Heart right ventricle (tissue), 16 donors: ENCODE measurements at places on chromosomes 2 and 18. TPM values are rescaled to one million over a fixed set of nuclear protein-coding genes. Genes with fewer than 3 reads are reported as not detected.

- H3K36me3 ChIP-seq = no peaks in the 10 kb centered on the region
- H3K4me1 ChIP-seq = peaks cover 11% of the 10 kb centered on the region
- H3K27me3 ChIP-seq = no peaks in the 10 kb centered on the region
- no peak for DNase-seq
- H3K4me3 ChIP-seq = no peak overlapping the region
- H3K27ac ChIP-seq = no peak overlapping the region
Measured at GRCh38 chr2:61775956-61776570, 77.8 kb downstream of the FAM161A start.

- H3K27ac ChIP-seq = no peak overlapping the region
- H3K36me3 ChIP-seq = no peaks in the 10 kb centered on the region
- no peaks in the 10 kb centered on the region for H3K4me1 ChIP-seq
- H3K27me3 ChIP-seq = no peaks in the 10 kb centered on the region
- no peak overlapping the region for H3K4me3 ChIP-seq
Measured at GRCh38 chr18:52216109-52216508, 123.9 kb upstream of the DCC start.

- H3K4me3 ChIP-seq = no peak overlapping the region
- no peak overlapping the region for H3K27ac ChIP-seq
- no peaks in the 10 kb centered on the region for H3K36me3 ChIP-seq
- peaks cover 17% of the 10 kb centered on the region for H3K4me1 ChIP-seq
- no peak for DNase-seq
Measured at GRCh38 chr2:138531913-138532312, 30.3 kb downstream of the SPOPL start.

DNA sequence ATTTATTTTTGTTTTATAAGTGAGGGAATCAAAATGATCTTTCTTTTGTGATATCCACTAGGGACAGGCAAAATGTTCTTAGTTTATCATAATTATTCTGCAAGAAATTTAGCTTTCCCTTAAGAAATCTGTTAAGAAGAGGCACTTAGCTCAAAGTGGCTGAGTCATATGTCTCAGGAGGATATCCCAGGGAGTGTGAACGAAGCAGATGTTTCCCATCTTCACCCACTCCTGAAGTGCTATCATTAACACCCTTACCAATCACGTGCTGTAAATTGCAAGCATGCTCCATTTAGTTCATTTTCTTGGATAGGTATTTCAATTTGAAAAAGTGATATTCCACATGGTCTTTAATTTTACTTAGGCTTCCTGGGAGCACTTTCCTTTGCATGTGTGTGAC lies 774.3 kb upstream of the TMEFF2 start:
- H3K4me1 ChIP-seq = no peaks in the 10 kb centered on the region
- H3K27ac ChIP-seq = no peak overlapping the region
- no peak for DNase-seq
- H3K27me3 ChIP-seq = no peaks in the 10 kb centered on the region
- H3K36me3 ChIP-seq = no peaks in the 10 kb centered on the region

DNA sequence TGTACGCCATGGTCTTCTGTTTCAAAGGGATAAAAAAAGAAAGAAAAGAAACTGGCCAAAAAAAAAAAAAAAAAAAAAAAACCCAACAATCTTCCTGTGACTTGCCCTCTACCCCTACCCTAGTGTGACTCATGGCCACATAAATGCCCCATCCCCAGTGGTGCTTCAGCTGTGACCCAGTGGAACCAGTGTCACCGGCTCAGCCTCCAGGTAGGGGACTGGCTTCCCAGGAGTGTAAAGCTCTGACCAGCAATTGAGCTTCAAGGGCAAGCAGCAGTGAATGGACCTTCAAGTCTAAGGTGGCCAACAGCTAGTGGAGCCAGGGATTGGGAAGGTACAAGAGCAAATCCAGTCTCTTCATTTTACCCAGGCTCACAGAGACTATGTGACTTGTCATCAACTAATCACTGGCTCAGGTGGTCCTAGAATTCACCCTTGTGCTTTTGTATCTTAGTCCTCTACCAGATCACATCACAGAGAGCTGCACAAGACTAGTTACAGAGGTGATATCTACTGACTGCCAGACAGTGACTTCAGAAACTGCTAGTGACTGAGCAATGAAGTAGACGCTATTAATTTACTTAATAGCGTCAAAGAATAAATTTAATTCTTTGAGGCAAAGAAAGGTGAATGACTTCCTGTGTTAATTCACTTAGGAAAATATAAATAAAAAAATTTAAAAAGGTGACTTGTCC lies 1.3 kb upstream of the TGFBRAP1 start:
- no peak overlapping the region for H3K4me3 ChIP-seq
- peaks cover 10% of the 10 kb centered on the region for H3K36me3 ChIP-seq
- DNase-seq = no peak

- H3K36me3 ChIP-seq = no peaks in the 10 kb centered on the region
- no peak overlapping the region for H3K4me3 ChIP-seq
- H3K27ac ChIP-seq = no peak overlapping the region
- H3K4me1 ChIP-seq = no peaks in the 10 kb centered on the region
Measured at GRCh38 chr2:101089942-101090799, 61.0 kb downstream of the TBC1D8 start.

GRCh38 chr2:21451403-21451802 lies 327.6 kb downstream of the TDRD15 start:
- peaks cover 4% of the 10 kb centered on the region for H3K4me1 ChIP-seq
- no peak overlapping the region for H3K27ac ChIP-seq
- H3K4me3 ChIP-seq = no peak overlapping the region
- DNase-seq = no peak
- H3K36me3 ChIP-seq = no peaks in the 10 kb centered on the region
- no peaks in the 10 kb centered on the region for H3K27me3 ChIP-seq

GRCh38 chr2:66766582-66766981 lies 331.7 kb downstream of the MEIS1 start:
- no peaks in the 10 kb centered on the region for H3K36me3 ChIP-seq
- H3K4me1 ChIP-seq = no peaks in the 10 kb centered on the region
- DNase-seq = no peak
- no peak overlapping the region for H3K4me3 ChIP-seq

GRCh38 chr18:74507927-74508326 lies 11.8 kb downstream of the CNDP2 start:
- no peak overlapping the region for H3K27ac ChIP-seq
- no peak overlapping the region for H3K4me3 ChIP-seq
- H3K27me3 ChIP-seq = no peaks in the 10 kb centered on the region
- peaks cover 52% of the 10 kb centered on the region for H3K36me3 ChIP-seq

GRCh38 chr2:120400551-120400950 lies 54.6 kb downstream of the INHBB start:
- no peaks in the 10 kb centered on the region for H3K27me3 ChIP-seq
- H3K4me1 ChIP-seq = no peaks in the 10 kb centered on the region
- H3K36me3 ChIP-seq = no peaks in the 10 kb centered on the region
- H3K27ac ChIP-seq = no peak overlapping the region
- DNase-seq = no peak

DNA sequence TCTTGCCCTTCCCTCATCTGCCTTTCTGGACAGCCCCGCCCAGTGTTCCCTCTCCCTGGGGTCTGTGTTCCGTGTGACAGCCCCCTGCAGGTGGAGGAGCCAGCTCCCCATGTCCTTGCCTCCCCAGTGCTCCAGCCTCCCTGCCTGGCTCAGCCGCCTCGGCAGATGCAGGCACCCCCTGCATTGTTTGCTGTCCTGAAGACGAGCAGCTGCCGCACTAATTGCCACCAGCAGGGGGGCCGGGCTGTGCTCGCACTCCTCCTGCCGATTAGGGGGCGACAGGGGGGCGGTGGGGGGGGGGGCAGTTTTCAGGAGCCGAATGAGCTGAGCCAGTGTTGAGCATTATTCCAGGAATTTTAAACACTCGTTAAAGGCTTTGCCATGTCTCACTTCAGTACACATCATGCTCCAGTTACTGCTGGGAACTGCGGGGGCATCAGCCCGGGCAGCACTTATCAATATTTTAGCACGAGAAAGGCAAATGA lies 23.3 kb downstream of the SIX3 start:
- H3K4me1 ChIP-seq = no peaks in the 10 kb centered on the region
- no peaks in the 10 kb centered on the region for H3K36me3 ChIP-seq
- no peak overlapping the region for H3K27ac ChIP-seq
- no peak for DNase-seq

DNA sequence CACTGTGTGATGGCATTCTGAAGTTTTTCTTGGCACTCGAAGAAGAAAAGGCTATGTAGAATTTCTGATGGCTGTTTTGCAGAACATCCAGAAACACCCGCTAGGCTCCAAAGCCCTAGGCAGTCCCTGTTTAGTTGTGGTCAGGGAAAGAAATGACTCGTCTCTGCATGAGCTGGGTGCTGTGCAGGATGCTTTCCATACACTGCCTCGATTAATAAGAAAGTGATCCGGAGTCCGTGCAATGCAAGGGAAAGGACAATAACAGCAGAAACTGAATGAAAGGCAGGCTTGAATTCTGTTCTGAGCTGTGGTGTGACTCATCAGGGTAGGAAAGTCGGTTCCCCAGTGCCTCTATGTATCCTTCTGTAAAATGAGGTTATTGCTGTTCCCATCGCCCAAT lies 18.7 kb downstream of the MAPRE3 start:
- H3K27me3 ChIP-seq = no peaks in the 10 kb centered on the region
- H3K27ac ChIP-seq = no peak overlapping the region
- no peaks in the 10 kb centered on the region for H3K4me1 ChIP-seq
- no peak overlapping the region for H3K4me3 ChIP-seq

- H3K4me3 ChIP-seq = no peak overlapping the region
- no peak for DNase-seq
- no peaks in the 10 kb centered on the region for H3K27me3 ChIP-seq
- peaks cover 13% of the 10 kb centered on the region for H3K4me1 ChIP-seq
- peaks cover 5% of the 10 kb centered on the region for H3K36me3 ChIP-seq
- H3K27ac ChIP-seq = no peak overlapping the region
Measured at GRCh38 chr2:127049927-127050802, 56.8 kb downstream of the BIN1 start.

- H3K4me1 ChIP-seq = peaks cover 11% of the 10 kb centered on the region
- no peak for DNase-seq
- peaks cover 10% of the 10 kb centered on the region for H3K27me3 ChIP-seq
- H3K27ac ChIP-seq = no peak overlapping the region
- H3K4me3 ChIP-seq = no peak overlapping the region
- no peaks in the 10 kb centered on the region for H3K36me3 ChIP-seq
Measured at GRCh38 chr2:241538838-241539615, 19.5 kb upstream of the BOK start.

DNA sequence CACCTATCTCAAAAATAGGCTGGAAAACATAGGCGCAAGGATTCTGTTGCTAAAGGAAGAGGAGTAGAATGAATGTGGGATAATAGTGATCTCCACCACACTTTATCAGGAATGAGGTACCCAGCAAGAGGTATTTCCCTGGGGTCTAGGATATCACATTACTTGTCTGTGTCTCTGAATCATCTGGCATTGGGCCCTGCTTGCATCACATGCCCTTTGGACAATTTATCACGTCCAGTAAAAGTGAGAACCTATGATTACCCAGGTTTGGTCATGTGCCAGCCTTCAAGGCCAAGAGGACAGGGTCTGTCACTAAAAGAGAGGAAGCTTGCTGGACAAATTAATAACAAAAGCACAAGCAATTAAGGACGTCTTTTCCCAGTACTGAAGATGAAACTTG lies 11.4 kb upstream of the TRAPPC8 start:
- H3K36me3 ChIP-seq = no peaks in the 10 kb centered on the region
- no peak for DNase-seq
- no peaks in the 10 kb centered on the region for H3K27me3 ChIP-seq
- no peaks in the 10 kb centered on the region for H3K4me1 ChIP-seq

SERPINB2 gene
- total RNA-seq = 0.20 TPM

PSTPIP2 gene
- total RNA-seq = 1.2 TPM

DLX1 gene
- total RNA-seq = not detected

PXDN gene
- total RNA-seq = 18.5 TPM

DGKD gene
- total RNA-seq = 79.5 TPM

CXCR1 gene
- 0.35 TPM for total RNA-seq
